T-cell (primary cell): ENCODE measurements at places on chromosomes 12 and 14. TPM values are rescaled to one million over a fixed set of nuclear protein-coding genes. Genes with fewer than 3 reads are reported as not detected.

Gene CDK17
- 114 TPM for total RNA-seq

Gene MYH6
- total RNA-seq = not detected

Gene SLC25A47
- not detected for total RNA-seq

Gene YLPM1
- total RNA-seq = 73.0 TPM

Gene THAP2
- total RNA-seq = 23.1 TPM

Gene TC2N
- 251 TPM for total RNA-seq

Gene ALX1
- not detected for total RNA-seq

GRCh38 chr12:96452261-96452922 is 37.0 kb upstream of the CFAP54 start:
- H3K27me3 ChIP-seq = no peaks in the 10 kb centered on the region
- DNase-seq = no peak
- no peaks in the 10 kb centered on the region for H3K4me1 ChIP-seq
- H3K36me3 ChIP-seq = no peaks in the 10 kb centered on the region

- H3K36me3 ChIP-seq = no peaks in the 10 kb centered on the region
- no peak overlapping the region for H3K27ac ChIP-seq
- no peak overlapping the region for H3K4me3 ChIP-seq
- H3K4me1 ChIP-seq = no peaks in the 10 kb centered on the region
- no peaks in the 10 kb centered on the region for H3K27me3 ChIP-seq
Measured at GRCh38 chr12:113569806-113570205, 98.1 kb upstream of the LHX5 start.

DNA sequence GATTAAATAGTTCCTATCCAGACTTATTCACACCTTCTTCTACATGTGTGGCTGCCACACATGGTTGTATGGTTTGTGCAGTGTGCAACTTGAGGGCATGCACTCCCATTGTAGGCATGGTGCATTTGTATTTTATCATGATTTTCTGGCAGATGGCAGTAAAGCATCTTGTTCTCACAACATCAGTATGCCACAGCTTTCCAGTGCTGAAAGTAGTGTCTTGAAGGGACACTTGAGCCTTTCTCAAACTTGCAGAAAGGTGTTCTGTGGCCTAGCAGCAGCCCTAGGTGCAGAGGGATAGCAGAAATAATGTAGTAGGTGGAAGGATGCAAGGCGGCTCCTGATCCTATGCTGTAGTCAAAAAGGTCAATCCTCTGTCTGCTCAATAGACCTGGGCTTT is 72.9 kb downstream of the LMNTD1 start:
- DNase-seq = no peak
- no peaks in the 10 kb centered on the region for H3K36me3 ChIP-seq
- H3K27me3 ChIP-seq = peaks cover 2% of the 10 kb centered on the region
- H3K4me1 ChIP-seq = no peaks in the 10 kb centered on the region
- H3K4me3 ChIP-seq = no peak overlapping the region

DNA sequence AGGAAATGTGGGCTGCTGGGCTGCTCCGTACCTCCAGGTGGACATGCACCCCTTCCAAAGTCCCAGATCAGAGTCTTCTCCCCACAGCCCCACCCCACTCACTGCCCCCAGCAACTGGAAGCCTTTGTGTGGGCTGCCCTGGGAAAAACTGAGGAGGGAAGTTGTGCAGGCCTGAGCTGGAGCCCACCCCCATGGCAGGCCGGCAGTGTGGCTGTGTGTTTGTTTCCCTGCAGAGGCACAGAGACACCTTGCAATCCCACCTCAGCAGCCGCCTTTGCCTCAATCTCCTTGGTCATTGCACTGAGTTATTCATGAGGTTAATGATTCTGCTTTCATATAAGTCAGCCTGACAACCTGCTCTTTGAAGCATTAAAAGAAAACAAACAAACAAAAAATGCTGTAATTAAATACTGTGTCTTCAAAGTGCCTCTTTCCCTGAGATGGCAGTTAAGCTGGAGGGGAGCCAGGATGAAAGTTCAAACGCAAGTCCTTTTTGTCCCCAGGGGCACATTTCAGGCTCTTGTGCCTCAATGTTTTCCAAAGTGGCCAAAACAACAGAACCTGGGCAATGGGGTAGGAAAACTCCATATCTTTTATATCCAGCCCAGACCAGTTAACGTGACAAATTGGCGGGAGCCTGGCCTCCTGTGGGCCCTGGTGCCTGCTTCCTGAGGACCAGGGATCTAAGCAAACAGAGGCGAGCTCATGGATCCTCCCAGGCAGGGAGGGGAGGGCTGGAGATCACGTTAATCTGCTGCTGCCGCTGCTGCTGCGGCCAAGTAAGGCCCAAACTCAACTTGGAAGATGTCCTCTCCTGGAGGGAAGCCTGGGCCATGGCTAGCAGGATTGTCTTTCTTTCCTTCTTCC is 51.9 kb upstream of the TSPAN11 start:
- H3K4me1 ChIP-seq = peaks cover 4% of the 10 kb centered on the region
- no peak overlapping the region for H3K27ac ChIP-seq
- H3K27me3 ChIP-seq = no peaks in the 10 kb centered on the region
- H3K4me3 ChIP-seq = no peak overlapping the region
- no peak for DNase-seq

DNA sequence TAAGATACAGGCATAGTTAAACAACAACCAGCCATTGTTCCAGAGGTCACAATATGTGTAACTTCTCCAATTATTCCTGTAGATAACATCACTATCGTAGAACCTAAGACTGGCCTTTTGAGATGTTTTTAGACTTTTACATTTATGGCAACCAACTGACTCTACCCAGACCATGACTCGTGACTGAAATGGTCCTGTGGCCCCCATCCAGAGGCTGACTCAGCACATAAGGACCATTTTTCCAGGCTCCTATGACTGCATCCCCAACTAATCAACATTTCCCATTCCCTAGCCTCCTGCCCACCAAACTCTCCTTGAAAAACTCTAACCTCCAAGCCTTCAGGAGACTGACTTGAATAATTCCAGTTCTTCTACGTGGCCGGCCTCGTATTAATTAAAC is 52.6 kb upstream of the NID2 start:
- H3K4me3 ChIP-seq = no peak overlapping the region
- no peak for DNase-seq
- H3K4me1 ChIP-seq = peaks cover 11% of the 10 kb centered on the region
- H3K27me3 ChIP-seq = no peaks in the 10 kb centered on the region
- no peak overlapping the region for H3K27ac ChIP-seq

GRCh38 chr14:59081720-59082119 is 106.7 kb upstream of the DAAM1 start:
- H3K27ac ChIP-seq = no peak overlapping the region
- no peak for DNase-seq

DNA sequence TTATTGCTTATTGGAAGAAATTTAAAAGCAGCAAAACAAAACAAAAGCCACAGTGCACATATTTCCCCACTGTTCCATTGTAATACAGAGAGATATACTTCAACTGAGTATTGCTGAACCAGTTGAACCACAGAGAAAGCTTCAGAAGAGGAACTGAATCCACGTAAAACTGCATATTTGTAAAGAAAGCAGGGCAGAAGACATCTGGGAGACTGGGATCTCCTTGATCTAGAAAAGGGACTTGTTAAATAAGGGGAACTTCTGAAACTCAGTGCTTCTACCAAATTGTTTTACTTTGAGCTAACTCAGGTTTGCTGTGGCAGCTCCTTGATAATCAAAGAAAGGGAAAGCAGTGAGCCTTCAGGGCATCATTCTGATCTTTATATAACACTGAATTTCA is 411.1 kb upstream of the MDGA2 start:
- H3K4me3 ChIP-seq = no peak overlapping the region
- H3K27ac ChIP-seq = no peak overlapping the region
- no peaks in the 10 kb centered on the region for H3K36me3 ChIP-seq
- no peaks in the 10 kb centered on the region for H3K27me3 ChIP-seq
- DNase-seq = no peak

- H3K4me3 ChIP-seq = no peak overlapping the region
- no peaks in the 10 kb centered on the region for H3K27me3 ChIP-seq
- no peak overlapping the region for H3K27ac ChIP-seq
- no peaks in the 10 kb centered on the region for H3K4me1 ChIP-seq
- H3K36me3 ChIP-seq = peaks cover 79% of the 10 kb centered on the region
Measured at GRCh38 chr14:31170411-31170810, 37.2 kb downstream of the HECTD1 start.

- H3K4me3 ChIP-seq = no peak overlapping the region
- no peak overlapping the region for H3K27ac ChIP-seq
- DNase-seq = no peak
- no peaks in the 10 kb centered on the region for H3K4me1 ChIP-seq
- no peaks in the 10 kb centered on the region for H3K27me3 ChIP-seq
Measured at GRCh38 chr12:101889211-101889752, 11.9 kb downstream of the DRAM1 start.

DNA sequence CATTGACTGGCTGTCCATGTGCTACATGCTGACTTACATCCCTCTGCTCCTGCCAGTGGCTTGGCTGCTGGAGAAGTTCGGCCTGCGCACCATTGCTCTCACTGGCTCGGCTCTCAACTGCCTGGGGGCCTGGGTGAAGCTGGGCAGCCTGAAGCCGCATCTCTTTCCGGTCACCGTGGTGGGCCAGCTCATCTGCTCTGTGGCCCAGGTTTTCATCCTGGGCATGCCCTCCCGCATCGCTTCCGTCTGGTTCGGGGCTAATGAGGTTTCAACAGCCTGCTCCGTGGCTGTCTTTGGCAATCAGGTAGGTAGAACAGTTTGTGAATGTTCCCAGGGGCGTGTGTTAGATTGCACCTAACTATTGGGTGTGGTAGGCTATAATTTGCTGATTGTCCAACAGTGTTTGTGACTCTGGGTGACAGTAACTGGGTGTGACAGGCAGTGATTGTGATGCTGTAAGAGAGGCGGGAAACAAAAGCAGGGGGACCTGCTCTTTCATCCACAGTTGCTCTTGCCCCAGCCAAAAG is 981 bp downstream of the FLVCR2 start:
- no peak overlapping the region for H3K27ac ChIP-seq
- no peaks in the 10 kb centered on the region for H3K36me3 ChIP-seq
- no peaks in the 10 kb centered on the region for H3K27me3 ChIP-seq
- DNase-seq = no peak
- peak overlapping the region; percentile 74 for H3K4me3 ChIP-seq
- peaks cover 7% of the 10 kb centered on the region for H3K4me1 ChIP-seq

DNA sequence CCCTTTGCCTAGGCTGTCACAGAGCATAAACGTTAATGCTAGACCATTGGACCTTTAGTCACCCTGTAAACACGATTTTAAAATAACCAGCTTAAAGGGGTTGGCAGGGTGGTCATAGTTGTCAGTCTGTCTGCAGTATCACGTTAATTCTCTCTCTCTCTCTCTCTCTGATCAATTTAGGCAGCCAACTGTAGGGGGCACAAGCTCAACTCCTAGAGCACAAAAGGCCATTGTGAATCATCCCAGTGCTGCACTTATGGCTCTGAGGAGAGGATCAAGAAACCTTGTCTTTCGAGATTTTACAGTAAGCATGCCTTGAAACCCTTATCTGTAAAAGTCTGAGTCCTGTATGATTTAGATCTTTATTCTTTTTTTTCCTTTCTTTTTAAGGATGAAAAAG is 97.1 kb downstream of the SCAF11 start:
- peaks cover 8% of the 10 kb centered on the region for H3K36me3 ChIP-seq
- H3K4me1 ChIP-seq = peaks cover 32% of the 10 kb centered on the region
- no peaks in the 10 kb centered on the region for H3K27me3 ChIP-seq
- no peak for DNase-seq

DNA sequence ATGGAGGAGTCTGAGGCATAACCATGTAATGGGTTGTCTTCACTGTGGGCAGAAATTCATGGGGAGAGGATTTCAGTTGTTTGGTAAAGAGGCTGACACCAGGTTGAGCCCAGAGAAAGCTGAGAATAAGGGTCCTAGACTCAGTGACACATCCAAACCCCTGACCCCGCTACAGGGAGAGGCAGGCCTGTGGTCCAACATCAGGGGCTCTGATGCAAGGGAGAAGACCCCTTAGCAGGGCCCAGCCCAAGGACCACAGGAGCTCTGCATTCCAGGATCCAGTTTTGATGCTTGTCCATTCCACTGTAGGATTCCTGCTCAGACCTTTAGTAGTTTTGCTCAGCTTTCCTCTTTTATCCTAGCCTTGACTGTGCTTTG is 15.5 kb downstream of the GPR68 start:
- peak overlapping the region; percentile 60 for H3K4me3 ChIP-seq
- no peaks in the 10 kb centered on the region for H3K27me3 ChIP-seq
- no peak for DNase-seq
- H3K4me1 ChIP-seq = peaks cover 97% of the 10 kb centered on the region
- H3K27ac ChIP-seq = peak overlapping the region; percentile 89
- H3K36me3 ChIP-seq = peaks cover 6% of the 10 kb centered on the region

GRCh38 chr12:71640316-71640715 is 23.3 kb downstream of the ZFC3H1 start:
- H3K4me3 ChIP-seq = no peak overlapping the region
- no peak overlapping the region for H3K27ac ChIP-seq
- no peak for DNase-seq
- H3K36me3 ChIP-seq = peaks cover 2% of the 10 kb centered on the region
- no peaks in the 10 kb centered on the region for H3K4me1 ChIP-seq

DNA sequence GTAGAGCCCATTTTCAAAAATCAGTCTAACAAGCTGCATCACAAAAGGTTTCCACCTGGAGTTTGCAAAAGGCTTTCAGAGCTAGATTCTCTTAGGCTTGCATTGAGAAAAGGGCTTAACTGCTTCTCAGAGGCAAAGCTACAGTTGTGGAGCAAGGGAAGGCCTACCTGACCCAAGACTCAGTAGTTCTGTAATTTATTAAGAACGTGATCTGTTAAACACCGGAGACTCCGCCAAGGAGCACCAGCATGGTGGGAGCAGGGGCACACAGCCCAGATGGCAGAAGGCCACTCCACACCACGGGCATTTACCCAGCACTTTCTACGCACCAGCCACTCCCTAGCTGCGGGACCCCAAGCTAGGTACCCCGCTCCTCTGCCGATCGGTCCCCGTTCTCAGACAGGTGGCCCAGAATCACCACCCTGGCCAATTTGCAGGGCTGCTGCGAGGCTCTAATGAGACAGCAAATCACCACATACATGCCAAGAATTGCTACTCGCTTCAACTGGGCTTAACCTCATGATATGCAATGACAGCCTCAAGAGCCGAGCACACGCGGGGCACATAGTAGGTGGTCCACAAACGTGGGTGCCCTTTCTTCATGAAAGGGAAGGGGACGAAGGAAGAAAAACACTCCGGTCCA is 1.5 kb downstream of the ITPK1 start:
- peaks cover 46% of the 10 kb centered on the region for H3K4me1 ChIP-seq
- H3K4me3 ChIP-seq = peak overlapping the region; percentile 72
- peaks cover 4% of the 10 kb centered on the region for H3K36me3 ChIP-seq
- no peak for DNase-seq

- no peak for DNase-seq
- no peak overlapping the region for H3K4me3 ChIP-seq
- H3K27ac ChIP-seq = no peak overlapping the region
- H3K36me3 ChIP-seq = no peaks in the 10 kb centered on the region
Measured at GRCh38 chr12:20624718-20625117, 70.4 kb upstream of the SLCO1C1 start.

DNA sequence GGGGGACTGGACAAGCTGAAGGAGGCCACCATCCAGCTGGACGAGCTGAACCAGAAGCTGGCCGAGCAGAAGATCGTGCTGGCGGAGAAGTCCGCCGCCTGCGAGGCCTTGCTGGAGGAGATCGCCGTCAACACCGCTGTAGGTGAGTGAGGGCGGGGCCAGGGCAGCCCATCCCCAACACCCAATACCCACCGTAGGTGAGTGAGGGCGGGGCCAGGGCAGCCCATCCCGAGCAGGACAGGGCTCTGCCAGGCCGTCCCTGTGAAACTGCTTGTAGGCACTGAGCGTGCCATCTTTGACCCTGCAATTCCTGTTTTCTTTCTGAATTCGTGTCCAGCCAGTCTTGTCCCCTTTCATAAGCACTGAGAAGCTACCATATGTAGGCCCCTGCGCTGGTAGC is 74.0 kb downstream of the CCDC92 start:
- peaks cover 4% of the 10 kb centered on the region for H3K4me1 ChIP-seq
- DNase-seq = no peak
- peaks cover 35% of the 10 kb centered on the region for H3K27me3 ChIP-seq
- H3K4me3 ChIP-seq = no peak overlapping the region
- H3K36me3 ChIP-seq = no peaks in the 10 kb centered on the region
- no peak overlapping the region for H3K27ac ChIP-seq
